ENCODE measurements at places on chromosomes 3 and 15. TPM values are rescaled to one million over a fixed set of nuclear protein-coding genes. Genes with fewer than 3 reads are reported as not detected.

DNA sequence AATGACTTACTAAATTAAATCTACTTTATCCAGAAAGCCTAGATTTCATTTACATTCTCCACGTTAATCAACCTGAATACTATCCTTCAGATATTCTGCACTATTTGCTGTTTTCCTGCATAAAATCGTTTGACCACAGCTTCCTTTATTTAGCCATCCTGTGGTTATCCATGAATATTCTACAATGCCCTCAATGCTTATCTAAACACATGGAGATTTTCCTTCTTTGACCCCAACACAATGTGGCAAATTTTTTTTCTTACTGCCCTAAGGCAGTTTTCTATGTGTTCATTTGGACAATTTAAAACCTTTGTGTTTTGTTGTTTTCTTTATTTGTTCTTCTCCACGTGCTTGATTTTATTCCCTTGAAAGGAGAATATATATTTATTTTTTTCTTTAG is 495.5 kb upstream of the ROBO1 start:
- DNase-seq: no peak

DNA sequence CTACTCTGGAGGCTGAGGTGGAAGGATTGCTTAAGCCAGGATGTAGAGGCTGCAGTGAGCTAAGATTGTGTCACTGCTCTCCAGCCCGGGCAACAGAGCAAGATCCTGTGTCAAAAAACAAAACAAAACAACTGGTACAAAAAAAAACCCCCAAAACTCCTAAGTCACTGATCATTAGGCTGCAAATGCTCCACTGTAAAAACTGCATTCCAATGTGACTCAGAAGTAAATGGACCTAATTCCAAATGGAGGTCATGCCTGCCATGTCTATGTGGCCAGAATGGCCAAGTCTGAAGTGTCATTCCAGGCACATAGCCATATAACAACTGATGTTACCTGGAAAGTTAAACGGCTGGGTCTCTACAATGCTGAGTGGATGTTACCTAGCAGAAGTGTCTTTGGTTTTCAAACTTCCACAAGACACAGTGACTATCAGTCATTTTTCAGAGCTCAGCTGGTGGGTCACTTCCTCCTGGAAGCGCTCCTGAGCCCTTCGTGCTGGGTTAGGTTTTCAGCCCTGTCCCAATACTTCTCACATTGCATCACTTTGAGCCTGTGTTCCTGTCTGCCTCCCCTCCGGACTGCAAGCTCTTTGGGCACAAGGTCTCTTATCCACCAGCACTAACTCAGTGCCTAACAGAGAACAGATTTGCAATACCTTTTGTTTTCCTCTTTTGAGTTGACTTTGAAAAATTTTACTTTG is 10.6 kb downstream of the FSTL1 start:
- DNase-seq: no peak

DNA sequence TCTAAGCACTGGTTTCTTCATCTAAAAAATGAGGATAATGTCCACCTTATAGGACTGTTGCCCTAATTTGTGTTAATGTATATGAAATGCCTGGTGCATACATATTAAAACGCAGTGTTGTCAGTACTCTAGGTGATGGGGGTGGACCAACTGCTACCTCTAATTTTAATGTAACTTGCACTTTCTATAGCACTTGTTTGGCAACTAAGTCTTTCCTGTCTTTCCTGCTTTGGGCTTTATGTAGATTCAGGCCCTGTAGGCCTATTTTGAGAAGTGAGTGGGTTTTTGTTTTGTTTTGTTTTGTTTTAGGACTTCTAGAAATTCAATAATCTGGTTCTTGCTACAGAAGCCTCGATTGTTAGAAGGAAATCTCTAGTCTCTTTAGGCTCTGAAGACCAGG is 21.2 kb downstream of the SLC7A14 start:
- DNase-seq: no peak

- no peak for DNase-seq
These were observed 92.0 kb downstream of the PRICKLE2 start for GRCh38 chr3:64133272-64133671.

- DNase-seq: no peak
These were observed 4.4 kb upstream of the BAHD1 start for GRCh38 chr15:40436116-40436891.

DNA sequence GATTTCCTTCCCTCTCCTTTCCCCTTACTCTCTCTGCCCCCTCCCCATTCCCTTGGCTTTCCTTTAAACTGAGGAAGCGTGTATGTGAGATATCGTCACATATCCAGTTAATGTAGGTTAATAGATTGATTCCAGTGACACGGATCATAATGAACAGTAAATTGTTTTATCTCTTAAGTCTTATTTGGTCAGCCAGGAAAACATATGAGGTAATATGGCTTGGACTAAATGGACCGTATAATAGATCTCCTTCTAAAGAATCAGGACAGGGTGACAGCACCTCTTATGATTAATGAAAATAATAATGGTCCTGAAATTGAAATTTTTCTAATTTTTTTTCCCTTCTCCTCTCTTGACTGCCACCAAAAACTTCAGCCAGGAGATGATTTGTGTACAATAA is 779.8 kb upstream of the NR2F2 start:
- DNase-seq: no peak

DNA sequence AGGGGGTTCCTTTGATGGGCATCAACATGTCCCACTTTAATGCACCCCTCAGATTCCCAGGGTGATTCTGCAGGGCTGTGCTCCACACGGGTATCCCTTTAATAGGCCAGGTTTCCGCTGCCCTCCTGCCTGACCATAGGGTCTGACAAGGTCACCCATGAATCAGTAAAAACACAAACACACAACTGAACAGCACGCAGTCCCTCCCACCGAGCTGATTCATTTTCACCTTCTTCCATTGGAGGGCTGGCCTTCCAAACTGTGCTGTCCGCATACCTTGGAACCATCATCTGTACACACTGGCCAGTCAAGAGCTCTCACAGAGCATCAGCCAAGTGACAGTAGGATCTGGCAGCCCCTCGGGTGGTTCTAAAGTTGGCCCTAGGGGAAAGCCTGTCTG is 93.7 kb downstream of the FBLN2 start:
- DNase-seq: no peak

- DNase-seq: no peak
These were observed 9.4 kb downstream of the CEMIP start for GRCh38 chr15:80788536-80788935.

- no peak for DNase-seq
These were observed 52.3 kb downstream of the EPHB1 start for GRCh38 chr3:134847349-134847748.

- DNase-seq: no peak
These were observed 154.8 kb upstream of the ABI3BP start for GRCh38 chr3:101148001-101148400.

- no peak for DNase-seq
These were observed 10.9 kb upstream of the SEC61A1 start for GRCh38 chr3:128041344-128041743.

CD80 gene
- 1.3 TPM for total RNA-seq

CKMT1B gene
- total RNA-seq: 2.2 TPM

GALNT15 gene
- 275 TPM for total RNA-seq

PLA2G4E gene
- total RNA-seq: not detected

CHSY1 gene
- 53.5 TPM for total RNA-seq

SH2D7 gene
- total RNA-seq: not detected

ESYT3 gene
- total RNA-seq: 0.19 TPM

RAD51 gene
- 0.32 TPM for total RNA-seq

HCN4 gene
- not detected for total RNA-seq
